NCI-H1092 treated with DMSO at 0.1 percent for 48 hours (cell line): ENCODE measurements at places on chromosomes 5 and 9.

DNA sequence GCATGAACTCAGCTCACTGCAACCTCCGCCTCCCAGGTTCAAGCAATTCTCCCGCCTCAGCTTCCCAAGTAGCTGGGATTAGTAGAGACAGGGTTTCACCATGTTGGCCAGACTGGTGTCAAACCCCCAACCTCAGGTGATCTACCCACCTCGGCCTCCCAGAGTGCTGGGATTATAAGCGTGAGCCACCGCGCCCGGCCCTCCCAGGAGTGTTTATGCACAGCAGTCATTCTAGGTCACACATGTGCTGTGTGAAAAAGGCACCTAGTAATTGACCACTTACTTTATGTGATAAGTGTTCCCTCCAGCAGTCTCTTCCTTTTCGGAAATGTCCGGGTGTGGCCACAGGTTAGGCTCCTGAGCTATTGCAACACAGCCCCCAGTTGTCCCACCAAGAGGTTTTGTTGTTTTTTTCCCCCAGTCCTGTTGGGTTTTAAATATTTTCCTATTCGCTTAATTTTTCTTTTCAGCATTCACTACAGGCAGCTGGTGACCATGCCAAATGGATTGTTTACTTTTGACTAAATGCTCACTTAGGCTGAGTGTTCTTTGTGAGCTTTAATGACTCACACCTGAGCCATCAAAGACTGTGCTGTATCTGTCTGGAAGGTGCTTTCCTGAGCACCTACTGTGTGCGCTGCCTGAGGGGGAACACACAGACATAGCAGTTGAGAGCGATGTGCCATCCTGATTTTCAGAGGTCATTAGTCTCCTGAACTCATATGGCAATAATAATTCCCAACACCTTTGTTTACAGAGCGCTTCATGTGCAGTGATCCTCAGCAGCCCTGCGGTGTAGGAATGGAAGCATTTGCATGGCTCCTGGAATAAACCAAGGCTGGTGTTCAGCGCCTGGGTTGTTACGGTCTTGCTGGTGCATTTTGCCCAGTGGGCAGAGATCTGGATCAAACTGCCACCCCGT, 94.3 kb downstream of the MVB12B start:
- DNase-seq, result peak; percentile 83

GRCh38 chr5:134249469-134250379, 23.9 kb upstream of the PPP2CA start:
- DNase-seq, result no peak

- DNase-seq, result no peak
These were observed 52.9 kb upstream of the PTGER4 start for GRCh38 chr5:40626801-40627200.

GRCh38 chr5:153654504-153655200, 164.2 kb downstream of the GRIA1 start:
- DNase-seq, result no peak

- DNase-seq, result no peak
These were observed 41.3 kb upstream of the TAL2 start for GRCh38 chr9:105621001-105621400.

GRCh38 chr5:165325221-165325620, 1819.8 kb downstream of the MAT2B start:
- DNase-seq, result no peak

- DNase-seq, result no peak
These were observed 148.2 kb upstream of the LRRTM2 start for GRCh38 chr5:139023286-139023685.
